ENCODE measurements at places on chromosomes 4 and X.

DNA sequence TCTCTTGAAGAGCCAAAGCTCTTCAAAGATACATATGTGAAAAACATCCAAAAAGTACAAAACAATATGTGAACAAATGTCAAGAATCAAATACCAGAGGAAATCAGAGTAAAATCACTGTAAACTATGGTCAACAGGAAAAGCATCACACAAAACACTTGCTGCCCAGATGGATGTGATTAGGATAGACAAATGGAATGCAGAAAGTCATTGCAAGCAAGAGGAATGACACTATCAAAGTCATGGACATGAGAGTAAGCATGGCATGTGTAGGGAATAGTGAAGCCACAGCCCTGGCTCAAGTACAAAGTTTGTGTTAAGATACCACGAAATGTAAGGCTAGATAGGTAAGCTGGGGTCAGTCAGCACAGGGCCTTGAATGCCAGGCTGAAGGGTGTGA, 37.7 kb downstream of the CLDN2 start:
- no peak for DNase-seq

GRCh38 chrX:63428348-63428747, 77.2 kb upstream of the SPIN4 start:
- no peak for DNase-seq

- no peak for DNase-seq
Measured at GRCh38 chr4:113088050-113088449, 38.6 kb downstream of the ANK2 start.

GRCh38 chr4:8004066-8004465, 64.4 kb upstream of the AFAP1 start:
- DNase-seq, result no peak

DNA sequence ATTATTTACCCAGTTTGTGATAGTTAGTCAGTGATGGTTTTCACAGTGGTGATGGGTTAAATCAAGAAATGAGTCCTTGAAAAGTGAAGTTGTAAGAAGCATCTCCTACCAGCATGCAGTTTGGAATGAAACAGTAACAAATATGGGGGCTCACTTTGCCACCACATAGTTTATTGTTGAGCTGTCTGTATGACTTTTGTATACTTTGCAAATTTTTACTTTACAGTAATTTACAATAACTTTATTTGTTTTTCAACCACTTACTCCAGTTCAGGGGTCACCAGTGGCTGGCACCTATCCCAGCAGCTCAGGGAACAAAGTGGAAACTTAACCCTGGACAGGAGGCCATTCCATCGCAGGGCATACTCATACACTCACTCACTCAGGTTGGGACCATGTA, 64.5 kb upstream of the ANKRD50 start:
- DNase-seq, result no peak

DNA sequence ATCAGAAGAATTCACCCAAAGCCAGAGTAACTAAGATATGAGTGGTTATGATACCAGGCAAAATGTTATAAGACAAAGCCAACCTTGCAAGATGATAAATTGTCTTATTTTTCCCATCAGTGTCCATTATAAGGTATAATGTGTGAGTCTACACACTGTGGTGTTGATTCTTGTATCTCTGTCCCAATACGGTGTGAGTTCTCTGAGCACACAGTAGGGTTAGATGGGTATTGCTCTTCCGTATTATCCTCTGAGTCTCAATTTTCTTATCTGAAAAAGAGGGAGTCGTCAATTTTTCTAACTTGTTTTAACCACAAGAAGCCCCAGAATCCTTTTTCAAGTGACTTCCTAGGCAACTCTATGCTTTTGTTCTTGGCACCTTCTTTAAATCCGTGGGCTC, 69.9 kb downstream of the HMGB2 start:
- DNase-seq, result no peak

DNA sequence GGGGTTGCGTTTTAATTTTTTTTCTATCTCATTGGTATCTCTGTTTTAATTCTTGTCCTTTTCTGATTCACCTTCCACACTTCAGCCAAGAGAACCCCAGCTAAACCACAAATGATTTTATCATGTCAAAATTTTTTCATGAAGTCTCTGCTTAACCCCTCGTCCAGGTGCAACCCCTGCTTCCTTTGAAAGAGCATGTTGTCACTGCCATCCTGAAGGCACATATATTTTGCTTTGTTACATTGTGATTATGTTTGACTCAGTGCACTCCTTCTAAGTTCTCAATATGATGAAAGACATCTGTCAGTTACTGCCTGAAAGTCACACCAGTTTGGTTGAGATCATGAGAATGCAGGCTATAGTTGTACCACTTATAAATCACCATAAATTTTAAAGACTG, 99.9 kb upstream of the FMR1 start:
- no peak for DNase-seq

- no peak for DNase-seq
Measured at GRCh38 chr4:186472948-186473347, 82.4 kb downstream of the MTNR1A start.

DNA sequence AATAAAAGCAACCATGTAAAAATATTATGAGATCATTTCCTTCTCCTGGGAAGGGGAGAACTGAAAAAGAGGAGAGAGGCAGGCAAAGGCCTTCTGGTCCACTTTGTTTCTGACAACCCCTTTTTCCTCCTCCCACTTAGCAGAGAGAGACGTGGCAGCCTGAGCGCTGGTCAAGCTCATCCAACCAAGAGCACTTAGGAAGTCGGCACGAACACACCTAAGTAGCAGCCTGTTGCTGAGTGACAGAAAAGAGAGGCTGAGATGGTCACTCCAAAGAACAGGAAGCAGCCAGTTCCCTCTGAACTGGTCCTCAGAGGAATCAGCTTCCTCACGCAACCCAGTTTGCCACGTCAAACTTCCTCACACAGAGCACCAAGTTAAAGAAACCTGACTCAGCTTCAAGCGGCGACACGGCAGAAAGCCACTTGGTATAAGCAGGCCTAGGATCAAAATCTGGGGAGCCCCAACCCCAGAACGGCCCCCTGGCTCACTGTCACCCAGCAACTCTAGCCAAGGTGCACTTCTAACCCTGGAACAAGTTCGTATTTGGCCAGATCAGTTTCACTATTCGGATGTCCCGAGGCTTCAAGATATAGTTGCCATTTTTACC, 861 bp downstream of the SEC24D start:
- DNase-seq, result peak; percentile 28

GRCh38 chrX:74063426-74064155, 240.4 kb upstream of the ZCCHC13 start:
- DNase-seq, result no peak

DNA sequence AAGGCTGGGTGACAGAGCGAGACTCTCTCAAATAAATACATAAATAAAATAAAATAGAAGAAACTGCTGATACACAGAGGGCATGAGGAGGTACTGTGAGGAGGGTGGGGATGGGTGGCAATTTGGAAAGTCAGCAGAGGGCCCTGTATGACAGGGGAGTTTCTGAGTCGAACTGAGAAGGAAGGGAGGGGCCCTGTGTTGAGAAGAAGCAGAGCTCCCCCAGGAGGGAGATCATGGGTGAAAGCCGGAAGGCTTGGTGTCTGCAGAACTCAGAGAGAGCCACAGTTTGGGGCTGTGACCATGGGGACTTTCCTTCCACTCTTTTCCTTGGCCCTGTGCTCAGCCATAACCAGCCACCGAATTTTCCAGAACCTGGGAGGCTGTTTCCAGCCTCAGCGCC, 24.8 kb upstream of the AFAP1 start:
- DNase-seq, result no peak

DNA sequence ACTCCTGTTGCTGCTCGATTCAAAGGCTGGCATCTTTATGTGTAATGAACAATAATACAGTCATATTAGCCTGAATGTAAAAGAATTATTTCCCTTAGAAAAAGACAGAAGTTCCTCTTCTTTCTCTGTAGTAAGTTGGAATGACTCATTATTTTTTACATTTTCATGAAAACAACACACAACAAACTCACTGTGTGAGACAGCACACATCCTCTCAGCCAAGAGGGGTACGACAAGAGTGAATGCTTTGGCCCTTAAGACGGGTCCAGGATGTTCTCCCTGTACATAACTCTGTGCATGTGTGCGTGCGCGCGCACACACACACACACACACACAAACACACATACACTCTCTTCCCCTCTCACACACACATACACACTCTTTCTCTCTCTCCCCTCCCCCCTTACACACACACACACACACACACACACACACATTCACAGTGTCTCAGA, 72.8 kb downstream of the MANBA start:
- DNase-seq, result no peak

DNA sequence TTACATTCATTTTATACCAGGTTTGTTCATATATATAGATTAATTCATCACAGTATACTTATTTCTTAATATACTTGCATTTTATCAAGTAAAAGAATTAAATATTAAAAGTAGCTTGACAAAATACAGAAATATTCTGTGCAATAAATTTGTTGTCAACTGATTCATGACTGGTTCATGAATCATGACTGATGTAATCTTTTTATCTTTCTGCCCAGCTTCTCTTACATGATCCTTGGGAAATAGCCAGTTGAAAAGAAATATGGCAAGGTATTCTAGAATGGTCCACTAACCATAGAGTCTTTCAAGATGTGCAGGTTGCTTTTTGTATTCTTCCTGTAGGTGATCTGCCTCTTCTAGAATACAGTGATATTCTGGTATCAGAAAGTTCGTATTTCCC, 4.2 kb upstream of the CCNA2 start:
- no peak for DNase-seq
